ENCODE measurements at places on chromosomes 3 and 15.

DNA sequence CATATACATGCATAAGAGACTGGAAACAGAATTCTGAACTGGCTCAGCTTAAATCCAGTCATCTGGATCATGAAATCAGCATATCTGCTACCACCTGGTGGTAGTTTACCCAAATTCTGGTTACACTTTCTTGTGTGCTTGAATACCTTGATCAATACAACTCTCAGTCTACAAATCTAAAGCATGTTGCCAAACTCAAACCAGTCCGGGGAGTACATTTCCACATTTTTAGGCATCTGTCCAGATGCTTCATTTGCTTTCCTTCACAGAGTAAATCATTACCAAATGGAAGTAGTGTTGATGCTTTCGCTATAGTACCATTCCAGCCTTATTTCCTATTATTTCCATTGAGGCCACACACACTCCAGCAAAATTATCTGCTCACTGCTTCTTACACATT, 126.4 kb downstream of the P2RY1 start:
- no peak for DNase-seq

- DNase-seq: no peak
These were observed 147.7 kb upstream of the DCBLD2 start for GRCh38 chr3:99049164-99049563.

GRCh38 chr3:35670408-35670965, 31.2 kb downstream of the ARPP21 start:
- DNase-seq: no peak

DNA sequence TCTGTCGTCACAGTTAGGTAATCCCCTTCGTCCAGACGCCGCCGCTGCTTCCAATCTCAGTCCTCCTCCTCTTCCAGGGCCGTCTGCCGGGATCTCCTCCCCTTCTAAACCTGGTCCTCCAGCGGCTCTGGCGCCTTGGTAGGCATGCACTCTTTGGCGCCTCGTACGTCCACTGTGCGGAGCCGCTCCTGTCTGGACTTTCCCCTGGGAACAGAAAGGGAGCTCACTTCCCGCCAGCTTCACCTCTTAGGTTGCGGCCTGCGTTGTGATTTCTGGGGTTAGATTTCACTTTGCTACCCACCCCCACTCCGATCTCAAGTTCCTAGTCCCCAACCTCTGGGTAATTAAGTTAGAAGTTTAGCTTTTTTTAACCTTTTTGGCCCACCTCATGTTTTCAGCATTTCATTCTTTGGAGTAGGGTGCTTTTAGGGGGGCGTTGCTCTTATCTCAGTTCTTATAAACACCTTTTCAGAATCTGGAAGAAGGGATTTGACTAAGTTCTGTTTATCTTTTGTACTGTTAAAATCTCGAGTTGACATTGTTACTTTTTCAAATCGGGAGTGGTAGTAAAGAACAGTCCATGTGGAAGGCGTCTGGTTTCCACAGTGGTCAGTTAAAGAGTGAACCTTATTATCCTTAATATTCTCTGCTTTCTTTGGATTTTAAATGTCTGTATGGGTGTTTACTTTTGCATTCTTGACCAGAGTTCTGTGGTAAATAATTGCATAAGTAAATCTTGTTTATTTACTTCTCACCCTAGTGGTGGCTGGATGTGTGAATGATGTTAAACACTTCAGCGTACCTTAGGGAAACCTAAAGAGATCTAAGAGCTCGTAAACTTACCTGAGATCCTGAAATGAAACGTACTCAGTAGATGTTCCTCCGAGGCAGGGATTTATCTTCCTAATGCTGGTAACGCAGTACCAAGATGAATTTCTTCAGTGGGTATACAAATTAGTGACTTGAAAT, 611 bp downstream of the CTDSPL2 start:
- no peak for DNase-seq

DNA sequence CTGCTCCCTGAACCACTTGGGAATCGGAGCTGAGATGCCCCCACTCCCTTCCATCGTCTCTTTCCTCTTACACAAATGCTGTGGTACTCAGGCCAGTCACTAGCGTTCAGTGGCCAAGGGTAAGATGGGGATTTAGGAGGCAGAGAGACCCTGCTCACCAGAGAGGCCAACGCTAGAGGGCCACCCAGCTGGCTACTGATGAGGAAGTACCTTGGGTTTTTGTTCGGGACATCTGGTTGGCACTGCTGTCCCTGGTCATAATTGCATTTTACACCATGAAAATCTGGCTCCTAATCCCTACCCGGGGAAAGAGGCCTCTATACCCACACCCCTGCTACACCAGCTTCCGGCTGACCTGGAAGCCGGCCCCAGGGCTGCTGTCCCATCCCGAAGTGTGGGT, 7.7 kb downstream of the MAP6D1 start:
- DNase-seq: no peak

DNA sequence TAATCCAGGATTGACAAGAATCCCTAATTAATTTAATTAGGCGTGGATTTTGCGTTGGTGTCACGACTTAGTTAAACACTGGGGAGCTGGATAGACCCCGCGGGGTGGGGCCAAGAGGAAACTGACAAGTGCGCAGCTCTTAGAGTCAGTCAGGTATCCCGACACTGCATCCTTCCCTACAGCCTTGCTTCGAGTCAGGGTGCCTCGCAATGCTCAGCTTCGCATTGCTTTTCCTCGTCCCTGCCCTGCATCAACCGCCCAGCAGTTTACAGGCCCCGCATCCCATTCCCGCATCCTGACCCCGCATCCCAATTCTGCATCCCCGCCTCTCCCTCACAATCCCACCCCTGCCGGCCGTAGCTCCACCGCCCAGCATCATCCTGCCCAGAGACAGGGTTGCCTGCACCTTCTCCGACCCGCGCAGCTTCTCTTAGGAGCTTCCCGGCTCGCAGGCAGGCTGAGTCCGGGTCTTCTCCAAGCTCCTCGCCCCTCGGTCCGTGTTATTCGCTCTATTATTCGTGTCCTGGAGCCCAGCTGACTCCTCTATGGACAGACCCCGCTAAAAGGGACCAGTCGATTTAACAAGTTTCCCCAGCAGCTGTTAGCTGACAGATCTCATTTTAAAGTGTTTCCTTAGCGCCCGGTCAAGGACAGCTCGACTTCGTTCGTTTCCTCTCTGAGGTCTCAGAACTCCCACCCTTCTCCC, 699 bp upstream of the SHOX2 start:
- DNase-seq: peak; percentile 19

GRCh38 chr3:11825301-11825700, 21.4 kb downstream of the TAMM41 start:
- DNase-seq: no peak

DNA sequence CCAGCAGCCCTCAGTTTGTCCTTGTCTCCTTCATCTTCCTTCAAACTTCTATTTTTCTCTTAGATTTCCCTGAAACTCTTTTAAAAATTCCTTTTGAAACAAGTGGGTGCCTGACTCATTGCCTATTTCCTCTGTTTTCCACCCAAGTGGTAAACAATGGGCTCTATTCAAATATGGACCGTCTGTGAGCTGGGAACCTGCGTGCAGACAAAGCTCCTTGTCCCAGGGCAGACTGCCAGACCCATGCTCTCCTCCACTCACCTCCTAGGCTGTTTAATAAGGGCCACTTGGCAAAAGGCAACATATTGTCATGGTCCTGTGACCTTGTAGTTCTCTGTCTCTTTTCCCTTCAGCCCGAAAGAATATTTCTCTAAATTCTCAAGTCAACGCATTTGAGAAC, 332.7 kb upstream of the THBS1 start:
- DNase-seq: no peak

GRCh38 chr3:46664188-46664970, 29.1 kb downstream of the ALS2CL start:
- no peak for DNase-seq

DNA sequence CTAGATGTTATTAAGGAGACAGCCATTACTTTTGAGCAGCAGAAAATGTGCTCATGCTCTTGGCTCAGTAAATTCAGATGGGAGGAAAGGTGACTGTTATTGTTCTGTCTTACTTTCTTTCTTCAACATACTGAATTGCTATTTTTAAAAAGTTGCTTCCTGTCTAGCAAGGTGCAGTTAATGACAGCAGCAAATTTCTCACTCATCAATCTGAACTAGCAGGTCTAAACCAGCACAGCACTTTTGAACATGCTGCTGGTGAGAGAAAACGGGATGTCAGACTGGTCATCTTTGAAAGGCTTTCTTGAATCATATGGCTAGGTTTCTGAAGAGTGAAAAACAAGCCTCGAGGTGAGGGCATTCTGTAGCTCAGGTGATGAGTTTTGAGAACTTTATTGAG, 384.7 kb downstream of the MFSD1 start:
- DNase-seq: no peak

GRCh38 chr3:102163039-102163817, 271.6 kb upstream of the ZPLD1 start:
- DNase-seq: no peak

- peak; percentile 78 for DNase-seq
These were observed 8.5 kb downstream of the FAM107A start for GRCh38 chr3:58568572-58569286.

DNA sequence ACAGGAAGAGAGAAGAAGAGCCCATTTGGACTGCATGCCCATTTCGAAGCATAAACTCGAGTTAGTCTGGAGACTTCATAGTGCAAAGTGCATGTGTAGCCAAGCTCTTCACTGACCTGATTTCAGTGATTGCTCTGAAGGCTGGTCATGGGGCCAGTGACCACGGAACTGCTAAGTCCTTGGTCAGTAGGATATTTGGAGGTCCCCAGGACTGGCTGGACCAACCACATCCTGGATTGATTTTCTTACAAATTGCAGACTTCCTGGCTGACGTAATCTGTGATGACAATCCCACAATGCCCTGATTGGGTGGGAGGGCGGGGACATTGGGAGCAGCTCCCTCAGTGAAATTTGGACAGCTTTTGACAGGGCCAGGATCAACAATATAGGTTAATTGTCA, 233.4 kb downstream of the CACNA2D3 start:
- no peak for DNase-seq

DNA sequence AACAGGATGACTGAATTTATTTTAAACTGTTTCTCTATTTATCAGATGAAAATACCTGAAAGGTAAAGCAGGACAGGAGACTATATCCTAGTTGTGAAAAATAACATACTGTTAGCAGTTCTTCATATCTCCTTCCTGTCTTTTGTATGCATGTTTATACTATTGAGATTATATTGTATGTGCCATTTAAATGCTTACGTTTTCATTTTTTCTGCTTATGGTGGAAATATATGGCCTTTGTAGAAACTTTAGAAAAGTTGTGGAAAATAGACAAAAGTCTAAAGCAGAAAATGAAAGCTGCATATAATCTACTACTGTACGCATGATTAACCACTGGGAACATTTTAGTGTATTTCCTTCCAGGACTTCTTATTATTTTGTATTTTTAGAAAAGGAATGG, 2.1 kb upstream of the PPM1L start:
- no peak for DNase-seq

- no peak for DNase-seq
These were observed 4.1 kb downstream of the CORO2B start for GRCh38 chr15:68582864-68583263.

DNA sequence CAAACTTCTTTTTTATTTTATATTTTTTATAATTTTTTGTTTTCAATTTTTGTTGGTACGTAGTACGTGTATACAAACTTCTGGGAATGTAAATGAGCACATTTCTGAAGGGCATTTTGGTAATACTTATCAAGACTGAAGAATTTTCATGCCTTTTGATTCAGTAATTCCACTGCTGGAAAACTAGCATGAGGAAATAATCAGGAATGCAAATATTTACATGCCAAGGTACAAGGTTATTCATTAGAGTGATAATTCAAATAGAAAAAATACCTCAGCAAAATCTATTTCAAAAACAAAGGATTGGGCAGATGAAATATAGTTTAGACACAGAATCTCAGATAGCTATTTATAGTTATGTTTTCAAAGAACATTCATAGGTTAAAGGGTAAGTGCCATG, 128.7 kb downstream of the DMXL2 start:
- no peak for DNase-seq

DNA sequence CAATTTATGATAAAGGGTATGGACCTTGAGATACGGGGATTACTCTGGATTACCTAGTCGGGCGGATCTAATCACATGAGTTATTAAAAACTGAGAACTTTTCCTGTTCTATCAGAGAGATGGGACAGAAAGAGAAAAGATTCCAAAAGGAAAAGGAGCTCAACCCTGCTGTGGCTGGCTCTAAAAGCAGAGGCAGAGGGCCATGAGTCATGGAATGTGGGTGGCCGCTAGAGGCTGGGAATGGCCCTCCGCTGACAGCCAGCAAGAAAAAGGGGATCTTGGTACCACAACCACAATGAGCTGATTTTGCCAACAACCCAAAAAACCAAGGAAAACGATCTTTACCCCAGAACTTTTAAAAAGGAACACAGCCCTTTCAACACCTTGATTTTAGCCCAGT, 210.0 kb downstream of the MAGI1 start:
- no peak for DNase-seq

- peak; percentile 17 for DNase-seq
These were observed 122.6 kb downstream of the LRIG1 start for GRCh38 chr3:66378256-66378655.

DNA sequence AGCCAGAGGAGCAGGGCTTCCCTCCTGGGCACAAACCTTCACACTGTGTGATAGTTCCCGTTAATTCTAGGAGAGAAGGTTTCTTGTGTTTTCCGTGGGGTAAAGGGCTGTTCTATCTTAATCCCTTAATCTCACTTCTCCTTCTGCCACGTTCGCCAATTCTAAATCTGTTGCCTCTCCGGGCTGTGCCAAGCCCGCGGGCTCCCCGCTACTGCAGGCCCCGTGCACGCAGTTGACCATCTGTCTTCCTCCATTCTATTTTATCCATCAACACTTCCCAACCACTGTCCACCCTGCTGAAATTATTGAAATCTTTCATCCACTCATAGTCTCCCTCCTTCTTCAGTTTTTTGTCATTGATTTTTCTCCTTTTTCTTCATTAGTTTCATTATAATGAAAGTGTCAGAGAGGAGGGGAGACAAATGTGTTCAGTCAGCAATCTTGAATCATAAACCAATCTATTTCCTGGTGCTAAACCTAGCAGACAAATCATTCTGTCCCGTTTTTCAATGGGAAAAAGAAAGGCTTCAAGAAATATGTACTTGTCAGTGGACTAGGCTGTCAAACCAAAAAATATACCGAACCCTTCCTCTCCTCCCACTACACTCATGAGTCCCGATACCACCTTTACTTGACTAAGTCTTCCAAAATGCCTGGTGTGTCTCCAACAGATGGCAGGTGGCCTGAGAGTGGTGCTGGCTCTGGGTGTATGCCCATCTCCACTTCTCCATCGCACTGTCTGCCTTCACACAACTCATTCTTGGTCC, 39.6 kb downstream of the SLCO2A1 start:
- no peak for DNase-seq

GRCh38 chr3:144181062-144181461, 209.4 kb downstream of the DIPK2A start:
- no peak for DNase-seq

Measured in activated T-cell treated with anti-CD3 and anti-CD28 coated beads, Interleukin-2, amount 50 U/mL, for 72 hours (primary cell).